ENCODE measurements at places on chromosomes 16 and 17.

- no peak for DNase-seq
Measured at GRCh38 chr17:21505819-21506815, 130.0 kb downstream of the KCNJ12 start.

GRCh38 chr17:76458580-76459490 is 5.9 kb upstream of the UBE2O start:
- DNase-seq, result no peak

DNA sequence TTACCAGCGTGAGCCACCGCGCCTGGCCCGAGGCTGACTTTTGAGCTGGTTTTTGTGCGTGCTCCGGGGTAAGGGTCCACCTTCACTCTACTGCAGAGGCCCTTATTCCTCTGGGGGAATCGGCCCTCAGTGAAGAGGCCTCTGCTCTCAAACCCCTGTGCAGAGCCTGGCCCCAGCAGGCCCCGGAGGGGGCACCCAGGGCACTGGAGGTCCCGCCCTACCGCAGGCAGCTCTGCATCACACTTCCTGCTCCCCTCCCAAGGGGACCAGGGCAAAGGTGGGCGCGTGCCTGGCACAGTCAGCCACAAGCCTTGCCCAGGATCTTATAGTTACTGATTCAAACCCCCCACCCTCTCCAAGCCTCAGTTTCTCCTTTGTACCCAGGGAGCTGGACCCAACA is 3.6 kb upstream of the UBE2I start:
- DNase-seq, result no peak

DNA sequence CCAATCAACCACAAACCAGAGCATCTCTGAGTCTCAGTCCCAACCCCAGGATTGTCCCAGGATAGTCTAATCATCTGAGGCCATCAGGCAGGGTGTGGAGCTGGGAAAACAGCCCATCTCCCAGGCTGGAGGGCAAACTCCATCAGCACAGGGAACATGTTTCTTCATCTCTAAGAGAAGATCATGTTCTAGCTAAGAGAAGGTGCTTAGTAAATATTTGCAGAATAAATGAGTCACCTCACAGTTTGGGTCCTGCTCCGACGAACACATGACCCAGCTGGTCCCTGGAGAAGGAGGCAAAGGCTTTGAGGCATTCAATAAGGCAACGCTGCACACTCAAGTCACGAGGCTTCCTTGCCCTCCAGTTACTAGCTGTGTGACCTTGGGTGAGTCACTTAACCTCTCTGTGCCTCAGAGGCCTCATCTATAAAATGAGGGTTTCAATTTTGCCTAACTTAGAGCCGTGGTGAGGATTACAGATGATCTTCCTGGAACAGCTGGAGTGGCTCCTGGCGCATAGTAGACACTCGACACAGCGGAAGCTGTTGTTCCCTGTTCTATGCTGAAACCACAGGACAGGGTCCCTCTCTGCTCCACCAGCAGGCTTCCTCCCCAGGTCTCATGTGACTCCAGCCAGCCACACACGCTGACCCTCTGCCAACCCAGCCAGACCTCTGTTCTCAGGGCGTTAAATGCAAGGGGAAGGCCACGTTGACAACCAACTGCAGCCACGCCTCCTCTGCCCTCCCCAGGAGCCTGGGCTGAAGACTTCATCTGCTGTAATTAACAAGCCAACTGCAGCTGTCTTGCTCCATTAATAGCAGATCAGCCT is 10.3 kb upstream of the RPL38 start:
- no peak for DNase-seq

DNA sequence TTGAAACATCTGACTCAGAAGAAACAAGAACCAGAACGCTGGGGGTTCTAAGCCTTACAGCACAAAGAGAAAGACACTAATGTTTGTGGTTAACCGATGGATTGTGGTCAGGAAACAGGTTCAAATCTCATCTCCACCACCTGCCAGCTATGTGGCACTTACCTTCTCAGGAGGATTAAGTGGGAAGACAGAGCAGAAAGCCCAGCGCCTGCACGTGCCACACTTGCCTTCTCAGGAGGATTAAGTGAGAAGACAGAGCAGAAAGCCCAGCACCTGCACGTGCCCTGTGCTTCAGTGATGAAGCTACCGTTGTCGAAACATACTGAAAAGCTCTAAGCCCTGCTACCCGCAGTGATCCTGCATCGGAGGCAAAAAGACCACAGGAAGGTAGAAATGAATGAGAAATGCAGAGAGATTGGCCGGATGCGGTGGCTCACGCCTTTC is 90.6 kb downstream of the NXN start:
- DNase-seq, result no peak

Measured in hippocampal formation (tissue), 2 donors.